Effector memory CD8-positive, alpha-beta T cell (primary cell): ENCODE measurements at places on chromosomes 5 and 9.

DNA sequence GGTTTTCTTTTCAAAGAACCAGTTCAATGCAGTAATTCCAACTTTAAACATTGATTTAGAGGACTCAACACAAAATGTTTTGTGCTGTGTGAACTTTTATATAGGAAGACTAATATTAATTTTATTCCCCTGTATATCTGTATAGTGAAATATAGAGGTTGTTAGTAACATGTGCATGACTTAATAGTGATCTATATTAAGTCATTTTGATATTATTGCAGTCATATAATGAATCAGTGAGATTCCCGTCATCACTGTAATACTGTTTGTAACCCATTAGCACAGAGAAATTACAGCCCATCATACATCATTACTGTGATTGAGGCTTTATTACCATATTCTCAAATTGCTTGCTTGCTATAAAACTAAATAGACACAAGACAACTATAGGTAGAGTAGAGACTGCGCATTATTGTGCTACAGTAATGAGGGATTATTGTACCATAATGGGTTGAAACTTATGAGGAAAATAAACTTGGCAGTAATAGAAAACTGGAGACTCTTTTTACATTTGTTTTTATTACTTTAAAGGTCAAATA lies 170.7 kb downstream of the RANBP17 start:
- DNase-seq = no peak

DNA sequence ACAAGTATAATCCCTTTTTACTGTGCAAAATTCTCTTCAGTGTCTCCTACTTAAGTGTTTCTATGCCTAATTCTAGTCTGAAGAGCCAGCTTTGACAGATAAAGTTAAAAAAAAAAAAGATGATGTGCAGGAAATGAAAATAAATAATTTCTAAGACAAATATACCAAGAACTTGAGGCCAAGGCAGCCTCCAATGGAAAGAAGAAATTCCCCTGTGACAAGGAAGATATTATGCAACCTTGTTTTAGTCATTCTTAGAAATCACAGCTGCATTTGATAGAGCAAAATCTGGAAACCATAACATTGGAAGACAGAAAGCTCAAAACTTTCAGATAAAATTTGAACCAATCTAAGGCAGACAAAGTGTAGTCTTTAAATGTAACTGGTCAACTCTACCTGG lies 375.9 kb upstream of the TLE4 start:
- DNase-seq = no peak

- no peak for DNase-seq
Observed at GRCh38 chr9:133106511-133107244, 14.4 kb downstream of the RALGDS start.

- DNase-seq = no peak
Observed at GRCh38 chr5:173703466-173703865, 87.0 kb upstream of the BOD1 start.

DNA sequence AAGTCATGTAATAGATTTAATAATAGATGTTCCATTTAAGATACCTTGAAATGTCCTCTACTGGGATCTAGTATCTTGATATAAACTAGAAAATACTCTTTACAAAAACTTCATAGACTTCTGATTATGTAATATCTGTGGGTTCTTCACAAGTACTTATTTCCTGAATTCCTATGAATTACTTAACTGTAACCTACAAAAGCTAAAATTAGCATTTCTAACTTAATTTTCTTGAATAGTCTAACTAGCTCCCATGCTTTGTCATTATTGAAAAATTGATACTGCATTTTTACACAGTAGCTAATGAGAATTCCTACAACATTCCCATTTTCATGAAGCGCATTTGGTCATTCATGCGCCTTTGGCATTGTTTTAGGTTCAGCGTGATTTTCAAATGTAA lies 1828.2 kb downstream of the MAT2B start:
- DNase-seq = no peak

DNA sequence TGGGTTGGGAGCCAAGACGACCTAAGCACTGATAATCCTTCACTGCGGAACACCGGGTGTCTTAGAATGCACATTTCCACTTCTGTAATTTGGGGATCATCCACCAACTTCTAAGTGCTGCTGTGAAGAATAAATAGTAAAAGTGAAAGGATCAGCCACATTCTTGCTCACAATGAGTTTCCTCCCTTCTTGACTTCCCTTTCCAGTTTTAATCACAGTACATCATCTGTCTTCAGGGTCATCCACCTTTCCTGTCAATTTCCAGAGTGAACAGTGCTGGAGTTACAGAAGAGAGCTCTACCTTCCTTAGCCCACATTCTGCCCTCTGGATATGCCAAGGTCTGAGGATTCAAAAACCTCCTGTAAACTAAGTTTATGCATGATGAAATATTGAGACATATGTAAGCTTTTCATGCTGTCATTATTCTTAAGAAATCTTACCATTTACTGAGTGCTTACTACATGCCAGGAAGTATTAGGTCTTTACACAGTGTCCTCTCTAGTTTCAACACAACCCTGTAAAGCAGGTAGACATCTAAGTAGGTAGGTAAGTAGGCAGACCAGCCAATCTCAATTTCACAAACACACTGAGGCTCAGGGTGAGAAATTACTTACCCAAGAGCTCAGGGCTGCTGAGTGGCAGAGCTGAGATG lies 105.2 kb downstream of the CDK5RAP2 start:
- DNase-seq = no peak
